ENCODE measurements at places on chromosomes 16 and 17.

- DNase-seq, result no peak
These were observed 44.9 kb upstream of the XYLT1 start for GRCh38 chr16:17515421-17516210.

- no peak for DNase-seq
These were observed 24.3 kb upstream of the MON1B start for GRCh38 chr16:77166726-77167125.

DNA sequence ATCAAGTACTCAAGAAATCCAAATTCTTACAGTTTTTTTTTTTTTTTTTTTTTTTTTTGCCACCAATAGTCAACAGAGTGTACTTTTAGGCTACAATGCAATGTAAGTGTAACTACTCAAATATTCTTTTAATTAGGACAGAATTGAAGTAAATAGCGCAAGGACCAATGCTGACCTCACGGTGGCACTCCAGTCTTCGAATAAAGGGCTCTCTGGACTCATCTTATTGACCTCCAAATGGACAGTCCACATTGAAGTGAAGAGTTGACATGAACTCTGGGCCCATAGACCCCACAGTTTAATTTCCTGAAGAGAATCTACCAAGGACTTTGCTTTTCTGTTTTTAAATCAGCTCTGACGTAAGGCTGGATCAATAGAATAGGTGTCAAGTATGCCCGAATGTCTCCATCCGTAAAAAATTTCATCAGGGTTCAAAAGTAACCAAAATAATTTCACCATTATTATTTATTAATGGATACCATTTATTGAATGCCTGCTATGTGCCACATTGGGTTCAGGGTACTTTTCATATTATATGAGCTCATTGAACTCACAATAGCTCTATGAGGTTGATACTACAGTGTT, 7.3 kb upstream of the DDX52 start:
- no peak for DNase-seq

DNA sequence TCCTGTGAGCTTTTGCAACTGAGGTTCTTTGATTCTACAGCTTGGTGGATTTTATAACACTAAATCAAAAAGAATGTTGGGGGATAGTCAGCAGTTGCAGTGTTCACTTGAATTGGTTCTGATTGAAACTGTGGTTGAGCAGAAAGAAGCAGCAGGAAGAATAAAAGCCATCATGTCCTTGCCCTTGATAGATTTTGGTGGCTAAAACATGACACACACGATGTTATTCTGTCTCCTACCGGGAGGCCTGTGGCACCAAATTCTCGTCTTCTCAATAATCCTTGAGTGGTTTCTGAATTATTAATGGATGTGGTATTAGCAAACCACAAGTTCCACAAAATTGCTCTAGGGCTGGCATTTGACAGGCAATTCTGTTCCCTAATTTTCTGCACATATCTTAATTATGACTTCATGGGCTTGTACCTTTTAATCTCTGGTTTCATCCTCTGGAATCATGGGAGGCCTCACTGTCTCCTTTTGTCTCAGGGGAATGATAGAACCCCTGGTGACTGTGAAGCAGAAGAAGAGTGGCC, 338.2 kb downstream of the SNX29 start:
- DNase-seq, result no peak

- no peak for DNase-seq
These were observed 6.9 kb upstream of the ELAC2 start for GRCh38 chr17:13024526-13025257.

- DNase-seq, result no peak
These were observed 30.8 kb upstream of the CALB2 start for GRCh38 chr16:71327720-71328119.
